ENCODE measurements at places on chromosomes 12 and 14. TPM values are rescaled to one million over a fixed set of nuclear protein-coding genes. Genes with fewer than 3 reads are reported as not detected.

Gene FOXJ2
- 8.9 TPM for total RNA-seq

Gene KRT79
- 0.08 TPM for total RNA-seq

Gene ZC2HC1C
- total RNA-seq: 4.1 TPM

Gene BCL7A
- total RNA-seq: 12.4 TPM

Gene DNAJC22
- total RNA-seq: 23.4 TPM

Gene TBX3
- 38.2 TPM for total RNA-seq

Gene IGF1
- total RNA-seq: not detected

Gene SIX6
- not detected for total RNA-seq

Gene PTPRB
- 0.42 TPM for total RNA-seq

Gene KLHL33
- not detected for total RNA-seq

Gene SETD1B
- total RNA-seq: 12.7 TPM

Gene SERPINA5
- total RNA-seq: 0.15 TPM

Gene IFNG-AS1
- total RNA-seq: not detected

Gene DLK1
- 0.39 TPM for total RNA-seq

Gene TMEM233
- 0.18 TPM for total RNA-seq

Gene SLCO1B1
- total RNA-seq: 0.39 TPM

Gene ARMH4
- 1.5 TPM for total RNA-seq

Gene AEBP2
- total RNA-seq: 20.0 TPM

Gene TDP1
- total RNA-seq: 14.1 TPM

Gene AKAP6
- 0.30 TPM for total RNA-seq

Gene GLS2
- total RNA-seq: not detected

Gene KITLG
- total RNA-seq: 16.6 TPM

Gene FOXA1
- total RNA-seq: 7.6 TPM

Gene EPYC
- total RNA-seq: not detected

Gene CDCA4
- total RNA-seq: 53.2 TPM

Gene TAS2R20
- total RNA-seq: 0.10 TPM

Gene HOXC9
- total RNA-seq: 12.4 TPM

Gene FLRT2
- 3.2 TPM for total RNA-seq

Gene ITGB7
- 0.35 TPM for total RNA-seq
